K562 (cell line): ENCODE measurements at places on chromosomes 7 and 10. TPM values are rescaled to one million over a fixed set of nuclear protein-coding genes. Genes with fewer than 3 reads are reported as not detected.

- peaks cover 34% of the 10 kb centered on the region for H3K4me1 ChIP-seq
- DNase-seq, result no peak
- no peak overlapping the region for H3K27ac ChIP-seq
- no peaks in the 10 kb centered on the region for H3K27me3 ChIP-seq
Observed at GRCh38 chr7:73844848-73845460, 2.6 kb upstream of the METTL27 start.

DNA sequence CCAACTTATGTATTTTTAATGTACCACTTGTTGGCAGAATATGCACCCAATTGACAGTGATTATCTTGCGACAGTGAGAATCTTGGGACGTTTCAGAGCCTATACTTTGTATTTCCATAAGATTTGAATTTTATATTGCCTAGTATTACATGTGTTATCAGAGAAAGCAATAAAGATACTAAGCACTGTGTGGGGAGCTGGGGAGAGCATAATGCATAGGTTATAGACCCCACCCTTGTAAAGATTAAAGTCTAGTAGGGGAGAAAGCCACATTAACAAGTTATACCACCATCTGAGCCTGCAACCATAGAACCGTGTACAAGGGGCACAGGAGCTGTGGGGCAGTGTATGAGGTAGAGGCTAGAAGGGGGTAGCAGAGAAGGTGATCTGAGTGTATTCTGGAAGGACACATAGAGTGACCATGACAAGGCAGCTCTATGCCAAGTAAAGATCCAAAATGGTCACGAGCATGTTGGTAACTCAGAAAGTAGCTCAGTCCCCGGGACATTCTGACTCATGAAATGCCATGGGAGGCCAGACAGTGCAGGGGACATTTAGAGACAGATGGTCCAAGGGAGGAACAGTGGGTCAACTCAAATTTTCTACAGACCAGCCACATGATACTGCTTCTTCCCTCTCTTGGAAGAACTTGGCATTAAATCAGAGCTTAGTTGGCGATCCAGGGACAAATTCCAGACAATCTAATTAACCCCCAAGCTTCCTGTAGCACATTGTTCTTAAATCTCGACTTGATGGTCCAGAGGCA is 84.5 kb downstream of the ADRA2A start:
- no peaks in the 10 kb centered on the region for H3K4me1 ChIP-seq
- H3K27ac ChIP-seq, result no peak overlapping the region
- H3K4me3 ChIP-seq, result no peak overlapping the region
- H3K27me3 ChIP-seq, result no peaks in the 10 kb centered on the region; the same call in 2 of the 3 replicates
- no peak for DNase-seq

Gene LRRC4
- total RNA-seq, result 0.07 TPM in 1 of 2 replicates, not detected in the other

Gene AGMO
- 0.36 and 0.60 TPM in 2 replicates for total RNA-seq
